ENCODE measurements at places on chromosomes 13 and 19. TPM values are rescaled to one million over a fixed set of nuclear protein-coding genes. Genes with fewer than 3 reads are reported as not detected.

- DNase-seq = no peak
Observed at GRCh38 chr13:100738176-100738855, 63.7 kb upstream of the TMTC4 start.

DNA sequence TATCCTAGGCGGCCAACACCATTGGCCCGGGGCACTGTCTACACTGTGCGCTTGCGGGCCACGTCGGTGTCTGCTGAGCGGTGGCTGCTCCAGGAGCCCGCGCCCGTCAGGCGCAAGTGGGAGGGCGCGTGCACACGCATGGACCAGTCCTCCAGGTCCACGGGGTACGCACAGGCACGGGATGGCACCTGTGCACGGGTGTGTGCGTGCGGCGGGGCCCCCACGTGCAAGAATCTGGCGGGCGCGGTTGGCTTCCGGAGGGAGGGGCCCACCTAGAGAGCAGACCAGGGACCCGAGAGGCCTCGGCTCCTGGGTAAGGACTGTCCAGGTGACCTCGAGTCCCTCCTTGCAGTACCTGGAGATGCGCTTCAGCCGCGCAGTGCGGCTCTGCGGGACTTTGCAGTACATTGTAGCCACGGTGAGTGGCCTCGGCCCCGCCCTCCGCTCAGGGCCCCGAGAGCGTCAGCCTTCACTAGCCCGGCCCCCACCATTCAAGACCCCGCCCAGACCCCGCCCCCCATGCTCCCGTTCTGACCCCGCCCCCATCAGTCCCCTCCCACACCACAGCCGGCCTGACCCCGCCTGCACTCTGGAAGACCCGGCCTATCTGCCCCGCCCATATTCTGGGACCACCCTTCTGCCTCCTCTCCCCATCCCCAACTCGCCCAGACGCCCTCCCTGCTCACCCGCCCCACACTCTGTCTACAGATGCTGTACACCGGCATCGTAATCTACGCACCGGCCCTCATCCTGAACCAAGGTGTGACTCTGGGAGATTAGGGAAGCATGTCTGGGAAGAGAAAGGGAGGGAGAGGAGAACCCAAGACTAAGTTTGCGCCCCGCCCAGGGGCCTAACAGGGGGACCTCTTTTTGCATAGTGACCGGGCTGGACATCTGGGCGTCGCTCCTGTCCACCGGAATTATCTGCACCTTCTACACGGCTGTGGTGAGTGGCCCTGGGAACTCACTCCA lies 2.3 kb downstream of the SLC5A5 start:
- peak; percentile 54 for DNase-seq

DNA sequence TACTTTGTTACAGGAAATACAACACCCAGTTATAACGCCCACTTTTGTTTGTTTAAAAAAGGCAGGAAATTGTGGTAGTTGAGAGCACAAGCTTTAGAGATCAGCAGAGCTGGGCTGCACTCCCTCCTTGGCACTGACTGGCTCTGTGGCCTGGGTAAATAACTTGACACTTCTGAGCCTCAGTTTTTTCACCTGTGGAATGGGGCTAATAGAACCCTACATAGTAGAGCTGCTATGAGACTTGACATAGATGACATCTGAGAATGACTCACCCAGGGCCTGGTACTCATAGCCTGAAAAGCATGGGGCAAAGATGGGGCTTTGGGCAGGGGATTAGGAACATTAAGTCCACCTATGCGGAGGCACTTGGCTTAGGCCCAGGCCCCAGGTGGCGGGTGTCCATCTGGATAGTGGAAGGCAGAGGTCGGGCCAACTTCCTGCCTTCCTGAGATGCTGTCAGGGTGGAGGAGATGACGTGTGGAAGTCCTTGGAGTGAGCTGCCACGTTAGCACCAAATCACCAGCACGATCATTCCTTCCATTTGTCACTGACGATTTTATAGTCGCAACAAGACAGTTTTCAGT lies 159.1 kb downstream of the KATNAL1 start:
- DNase-seq = no peak

DNA sequence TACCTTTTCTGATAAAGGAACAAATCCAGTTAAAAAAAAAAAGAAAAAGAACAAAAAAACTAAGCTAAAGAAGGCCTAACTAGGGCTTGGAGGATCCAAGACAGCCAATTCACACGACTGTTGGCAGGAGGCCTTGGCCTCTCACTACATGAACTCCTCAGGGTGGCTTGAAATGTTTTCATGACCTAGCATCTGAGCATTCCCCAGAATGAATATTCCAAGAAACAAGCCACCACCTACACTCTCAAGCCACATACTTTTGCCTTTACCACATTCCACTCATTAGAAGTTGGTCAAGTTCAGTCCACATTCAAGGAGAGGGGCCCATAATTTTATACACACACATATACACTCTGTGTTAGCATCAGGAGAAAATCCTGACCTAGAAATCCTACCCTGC lies 97.6 kb upstream of the SIAH3 start:
- no peak for DNase-seq

- no peak for DNase-seq
Observed at GRCh38 chr19:2700660-2701360, 1.7 kb downstream of the GNG7 start.

DNA sequence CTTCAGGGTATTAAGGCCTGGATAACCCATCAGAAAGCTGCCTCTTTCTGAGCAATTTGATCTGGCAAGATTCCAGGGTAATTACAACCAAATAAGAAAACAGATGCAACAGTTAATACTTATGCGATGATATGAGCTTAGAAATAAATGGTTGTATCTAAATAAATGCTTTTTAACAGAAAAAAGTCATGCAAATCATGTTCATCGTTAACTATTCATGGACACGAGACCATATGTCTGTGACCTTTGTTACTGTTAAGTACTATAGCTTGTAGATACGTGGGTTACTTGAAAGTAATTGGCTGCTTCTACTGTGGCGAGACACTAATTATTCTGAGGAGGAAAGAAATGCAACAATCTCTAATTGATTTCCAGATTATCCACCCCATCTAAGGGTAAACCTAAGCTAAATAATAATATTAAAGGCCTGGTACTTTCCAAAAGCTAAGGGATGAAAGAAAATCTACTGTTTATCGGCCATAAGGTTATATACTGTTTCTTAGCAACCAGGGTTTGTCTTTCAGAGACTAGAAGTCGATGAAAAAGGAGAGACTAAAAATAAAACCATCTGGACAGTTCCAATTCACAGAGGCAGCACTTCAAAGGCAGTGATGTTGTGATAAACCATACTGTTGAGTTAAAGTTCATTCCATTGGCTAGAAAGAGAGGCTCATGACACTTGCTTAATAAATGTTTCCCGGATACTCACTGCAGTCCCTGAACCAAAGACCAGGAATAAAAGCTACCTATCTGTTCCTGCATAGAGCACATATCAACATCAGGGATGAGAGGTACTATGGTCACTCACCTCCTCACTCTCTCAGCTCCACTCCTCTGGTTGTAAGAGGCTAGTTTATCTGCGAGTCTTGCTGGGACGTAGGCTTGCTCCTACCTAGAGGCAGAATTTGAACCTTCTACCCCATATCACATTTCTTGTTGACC lies 1.5 kb downstream of the EPSTI1 start:
- no peak for DNase-seq

- no peak for DNase-seq
Observed at GRCh38 chr13:95250961-95251360, 50.3 kb downstream of the ABCC4 start.

- DNase-seq = no peak
Observed at GRCh38 chr13:36360903-36361302, 14.7 kb upstream of the SPART start.

- DNase-seq = no peak
Observed at GRCh38 chr13:70042193-70042592, 65.4 kb upstream of the ATXN8OS start.

DNA sequence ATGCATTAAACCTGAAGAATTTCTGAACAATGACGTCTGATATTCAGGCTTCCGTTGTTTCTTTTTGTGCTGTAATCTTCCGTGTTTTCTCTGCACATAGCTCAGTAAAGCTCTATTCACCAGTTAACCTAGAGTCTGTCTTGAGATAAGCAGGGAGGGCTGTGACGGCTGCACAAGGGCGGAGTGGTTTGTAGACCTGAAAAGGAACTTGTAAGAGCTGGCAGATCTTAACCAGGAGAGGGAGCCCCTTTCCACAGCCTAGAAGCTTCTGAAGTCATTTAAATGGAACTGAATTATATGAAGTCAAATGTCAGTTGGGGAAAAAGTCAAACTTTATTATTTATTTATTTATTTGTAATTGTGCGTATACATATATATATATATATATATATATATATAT lies 27.5 kb downstream of the DPRX start:
- DNase-seq = no peak

GRCh38 chr19:50266041-50266440 lies 62.6 kb downstream of the MYH14 start:
- no peak for DNase-seq

- DNase-seq = no peak
Observed at GRCh38 chr19:46482631-46483030, 11.3 kb upstream of the PNMA8A start.

DNA sequence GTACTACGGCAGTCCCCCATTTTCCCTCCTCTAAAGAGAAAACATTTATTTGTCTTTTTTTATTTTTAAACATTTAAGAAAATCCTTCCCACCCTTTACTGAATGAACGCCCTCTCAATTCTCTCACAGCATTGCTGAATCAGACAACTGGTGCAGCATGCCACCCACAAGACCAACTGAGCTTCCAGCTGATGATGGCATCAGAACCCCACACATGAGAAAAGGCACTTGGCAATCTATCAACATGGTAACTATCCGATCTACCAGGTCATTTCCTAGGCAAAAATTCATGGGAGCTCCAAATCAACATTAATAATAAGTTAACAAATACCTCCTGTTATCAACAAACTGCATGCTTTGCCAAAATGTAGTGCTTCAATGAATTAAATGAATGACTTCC lies 43.1 kb downstream of the LHFPL6 start:
- no peak for DNase-seq

DNA sequence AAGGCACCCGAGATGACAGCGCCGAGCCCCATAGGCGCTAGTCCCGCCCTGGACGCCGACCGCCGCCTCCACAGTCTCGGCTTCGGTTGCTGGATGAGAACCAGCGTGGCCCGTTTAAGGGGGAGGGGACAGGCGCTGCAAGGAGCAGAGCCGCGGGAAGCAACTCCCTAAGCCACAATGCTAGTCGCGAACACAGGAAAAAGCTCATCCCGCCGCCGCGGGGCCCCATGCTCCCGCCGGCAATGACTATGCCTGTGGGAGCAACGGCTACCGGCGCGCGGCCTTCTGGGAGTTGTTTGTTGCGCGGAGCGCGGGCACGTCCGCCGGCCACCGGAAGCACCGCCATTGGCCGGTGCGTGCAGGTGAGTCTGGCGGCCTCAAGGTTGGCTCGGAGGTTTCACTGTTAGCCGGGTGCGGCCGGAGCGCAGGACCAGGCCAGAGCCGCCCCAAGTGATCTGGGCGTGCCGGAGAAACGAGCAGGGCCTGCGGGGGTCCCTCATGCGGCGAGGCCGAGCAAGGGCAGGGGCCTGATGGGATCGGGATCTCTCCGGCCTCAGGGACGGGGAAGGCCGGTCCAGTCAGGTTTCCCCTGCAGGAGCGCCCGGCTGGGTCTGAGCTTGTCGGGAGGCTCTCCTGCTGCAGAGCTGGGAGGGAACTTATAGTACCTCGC lies at the start of gene ZNF544:
ZNF544 (plus strand) TSS at position 330 of the 670 bp plus-strand sequence. CDS start 15,110 bp downstream, outside the sequence.
- DNase-seq = peak; percentile 87

DNA sequence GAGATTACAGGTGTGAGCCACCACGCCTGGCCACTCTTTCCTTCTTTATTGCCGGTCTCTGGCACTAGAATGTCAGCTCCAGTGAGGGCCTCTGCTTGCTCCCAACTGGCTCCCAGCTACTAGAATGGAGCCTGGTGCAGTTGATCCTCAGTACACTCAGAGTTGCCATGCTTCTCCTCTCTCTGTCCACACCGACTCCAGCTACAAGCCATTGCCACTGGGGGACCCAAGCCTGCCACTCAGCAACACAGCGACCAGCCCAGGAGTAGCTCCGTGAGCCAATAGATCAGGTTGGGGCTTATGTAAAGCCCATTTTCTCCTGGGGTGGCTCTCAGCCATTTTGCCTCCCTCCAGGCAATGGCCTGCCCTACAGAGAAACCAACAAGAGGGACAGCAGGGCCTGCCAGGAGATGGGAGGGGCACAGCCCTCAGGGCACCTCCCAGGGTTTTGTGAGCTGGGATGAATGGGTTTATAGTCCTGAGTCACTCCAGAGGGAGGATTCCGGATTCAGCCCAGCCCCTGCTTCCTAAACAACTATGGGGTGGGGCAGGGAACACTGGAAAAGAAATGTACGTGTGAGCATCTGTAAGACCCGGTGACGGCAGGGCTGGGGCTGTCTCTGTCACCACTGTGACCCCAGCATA lies 36.5 kb downstream of the OPA3 start:
- DNase-seq = no peak

DNA sequence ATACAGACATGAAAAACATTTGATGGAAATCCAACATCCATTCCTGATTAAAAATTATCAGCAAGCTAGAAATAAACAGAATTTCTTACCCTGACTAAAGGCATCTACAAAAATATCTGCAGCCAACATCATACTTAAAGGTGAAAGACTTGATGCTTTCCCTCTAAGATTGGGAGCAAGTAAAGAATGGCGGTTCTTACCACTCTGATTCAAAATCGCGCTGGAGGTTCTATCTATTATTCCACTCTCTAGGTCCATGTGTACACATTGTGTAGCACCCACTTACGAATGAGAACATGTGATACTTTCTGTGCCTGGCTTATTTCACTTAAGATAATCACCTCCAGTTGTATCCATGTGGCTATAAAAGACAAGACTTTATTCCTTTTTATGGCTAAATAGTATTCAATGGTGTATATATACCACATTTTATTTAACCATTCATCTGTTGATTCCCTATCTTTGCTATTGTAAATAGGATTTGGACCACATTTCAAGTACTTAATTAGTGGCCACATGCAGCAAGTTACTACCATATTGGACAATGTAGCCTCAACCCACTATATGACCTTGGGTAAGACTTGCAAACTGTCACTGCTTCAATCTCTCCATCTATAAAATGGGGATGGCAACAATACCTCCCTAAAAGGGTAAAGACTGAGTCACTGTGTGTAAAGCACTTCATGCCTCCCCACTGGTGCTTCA lies 38.4 kb upstream of the CYP2A7 start:
- no peak for DNase-seq

- DNase-seq = no peak
Observed at GRCh38 chr13:25281935-25282332, 5.4 kb downstream of the MTMR6 start.

MATK gene
- 0.43 TPM for total RNA-seq

MCEMP1 gene
- 1.1 TPM for total RNA-seq

KMT2B gene
- total RNA-seq = 12.7 TPM

ZNF227 gene
- 13.1 TPM for total RNA-seq

SYT3 gene
- total RNA-seq = 0.27 TPM

CYP2S1 gene
- total RNA-seq = 0.73 TPM

PSG5 gene
- not detected for total RNA-seq

ICAM5 gene
- total RNA-seq = 0.38 TPM
